ENCODE measurements at places on chromosomes 7 and 10.

GRCh38 chr10:88058750-88059149 is 195.3 kb downstream of the PTEN start:
- no peak for DNase-seq

GRCh38 chr7:143451122-143451521 is 7.9 kb downstream of the TAS2R60 start:
- DNase-seq = no peak

DNA sequence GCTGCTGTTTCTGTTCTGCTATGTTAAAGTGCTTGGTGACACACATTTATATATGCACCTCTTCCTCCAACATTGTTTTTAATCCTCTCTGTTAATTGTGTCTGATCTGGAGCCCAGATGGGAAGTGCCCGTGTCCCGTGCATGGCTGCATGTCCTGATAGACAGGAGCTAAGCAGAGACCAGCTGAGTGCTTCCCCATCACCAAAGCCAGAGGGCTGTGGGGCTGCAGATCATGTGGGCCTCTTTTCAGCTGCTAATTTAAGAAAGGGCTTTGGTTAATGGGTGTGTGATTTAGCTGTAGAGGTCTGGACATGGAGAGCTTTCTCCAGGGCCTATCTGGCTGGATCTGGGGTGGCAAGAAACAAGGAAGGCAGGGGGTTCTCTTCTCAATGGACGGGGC is 96.5 kb upstream of the NPS start:
- no peak for DNase-seq

GRCh38 chr10:29736366-29737073 is 101.7 kb upstream of the SVIL start:
- peak; percentile 44 for DNase-seq

- DNase-seq = no peak
Observed at GRCh38 chr7:33093266-33093665, 15.9 kb downstream of the RP9 start.

DNA sequence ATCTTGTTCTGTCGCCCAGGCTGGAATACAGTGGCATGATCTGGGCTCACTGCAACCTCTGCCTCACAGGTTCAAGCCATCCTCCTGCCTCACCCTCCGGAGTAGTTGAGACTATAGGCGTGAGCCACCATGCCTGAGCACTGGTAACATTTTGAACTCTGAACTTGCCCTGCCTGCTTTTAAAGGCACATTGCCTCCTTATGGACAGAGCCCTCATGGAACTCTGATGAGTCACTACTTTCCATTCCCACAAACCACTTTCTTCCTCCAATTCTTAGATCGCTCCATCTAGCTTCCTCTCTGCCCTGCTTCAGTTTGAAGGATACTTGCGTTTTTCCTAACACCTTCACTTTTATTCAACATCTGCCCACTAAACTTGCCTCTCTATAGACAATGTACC is 38.1 kb downstream of the PRPS1L1 start:
- DNase-seq = no peak

DNA sequence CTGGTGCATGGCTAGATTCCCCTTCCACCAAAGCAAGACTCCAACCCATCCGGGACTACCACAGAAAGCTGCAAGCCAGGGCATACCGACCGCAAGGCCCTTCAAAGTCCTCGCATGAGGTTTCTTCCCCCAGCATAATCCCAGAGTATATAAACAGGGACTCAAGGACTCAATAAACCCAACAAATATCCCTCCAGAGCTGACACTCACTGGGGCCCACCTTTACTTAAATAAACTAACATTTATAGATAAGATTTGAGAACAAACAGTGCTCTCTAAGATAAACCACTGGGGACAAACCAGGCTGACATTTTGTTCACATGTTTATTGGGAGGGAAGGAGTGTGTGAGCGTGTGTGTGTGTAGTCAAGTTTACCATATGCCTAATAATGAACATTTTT is 138.2 kb downstream of the ADAM12 start:
- DNase-seq = no peak

GRCh38 chr10:89120931-89121763 is 86.0 kb downstream of the CH25H start:
- DNase-seq = no peak

GRCh38 chr7:36742911-36743775 is 18.8 kb upstream of the AOAH start:
- no peak for DNase-seq

DNA sequence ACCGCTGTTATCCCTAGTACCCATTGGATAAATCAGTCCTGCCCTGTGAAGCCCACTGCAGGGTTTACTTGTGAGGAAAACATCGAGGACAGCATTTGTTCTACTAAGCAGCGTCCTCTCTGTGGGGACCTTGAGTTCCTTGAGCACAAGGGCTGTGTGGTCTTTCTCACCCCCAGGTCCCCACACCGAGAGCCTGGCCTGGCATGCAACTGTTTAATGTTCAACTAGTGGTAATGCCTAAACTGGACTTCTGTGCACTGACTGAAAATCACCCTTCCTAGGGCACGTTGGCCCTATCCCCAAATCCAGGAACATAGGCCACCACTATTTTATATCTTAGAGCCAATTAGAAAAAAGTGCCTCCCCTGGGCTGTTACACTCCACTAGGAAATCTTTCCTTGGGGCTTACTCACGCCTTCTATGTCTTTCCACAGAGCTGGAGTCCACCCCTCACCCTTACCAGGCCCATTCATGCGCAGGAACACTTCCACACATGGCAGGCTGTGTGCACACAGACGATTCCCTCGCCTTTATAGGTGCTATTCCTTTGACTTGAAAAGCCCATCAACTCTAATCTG is 1.7 kb upstream of the TMEM213 start:
- DNase-seq = no peak

- no peak for DNase-seq
Observed at GRCh38 chr7:105204520-105204919, 184.2 kb downstream of the SRPK2 start.

DNA sequence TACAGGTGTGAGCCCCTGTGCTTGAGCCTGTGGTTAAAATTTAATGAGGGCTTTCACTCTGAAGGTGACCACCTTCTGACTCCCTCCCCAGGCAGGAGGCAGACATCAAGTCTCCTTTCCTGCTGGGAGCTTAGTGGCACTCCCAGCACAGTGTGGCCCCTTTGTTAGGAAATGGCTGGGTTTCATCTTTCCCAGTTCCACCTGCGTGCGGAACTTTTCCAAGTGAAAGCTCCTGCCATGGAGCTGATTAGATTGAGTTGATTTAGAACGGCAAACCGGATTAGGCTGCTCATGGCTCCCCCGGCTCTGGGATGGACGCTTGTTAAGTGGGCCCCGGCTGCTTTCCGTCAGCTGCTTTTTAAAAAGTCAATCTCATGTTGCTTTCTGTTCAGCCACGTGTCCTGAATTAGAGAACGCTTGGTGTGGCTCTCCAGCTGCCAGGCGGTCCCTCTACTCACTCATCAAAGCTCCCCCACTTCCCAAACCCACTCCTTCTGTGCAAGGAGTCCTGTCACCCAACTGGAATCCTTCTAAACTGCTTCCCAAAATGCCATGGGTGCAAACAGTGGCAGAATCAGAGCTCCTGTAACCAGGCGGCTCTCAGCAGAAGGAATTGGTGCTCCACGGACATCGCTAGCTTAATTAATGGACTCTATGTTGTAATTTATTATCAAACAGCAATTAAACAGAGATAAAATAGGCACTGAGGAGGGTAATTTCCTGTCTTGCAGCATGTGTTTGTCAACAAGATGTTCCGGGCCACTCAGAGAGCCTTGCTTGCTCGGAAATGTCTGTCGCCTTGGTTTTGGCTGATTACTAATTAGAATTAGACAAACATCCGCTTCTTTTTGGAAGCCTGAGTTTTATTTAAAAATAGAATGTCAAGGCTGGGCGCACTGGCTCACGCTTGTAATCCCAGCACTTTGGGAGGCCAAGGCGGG is 551.2 kb downstream of the GALNT17 start:
- DNase-seq = no peak

- DNase-seq = no peak
Observed at GRCh38 chr7:41007351-41007751, 695.5 kb downstream of the INHBA start.

DNA sequence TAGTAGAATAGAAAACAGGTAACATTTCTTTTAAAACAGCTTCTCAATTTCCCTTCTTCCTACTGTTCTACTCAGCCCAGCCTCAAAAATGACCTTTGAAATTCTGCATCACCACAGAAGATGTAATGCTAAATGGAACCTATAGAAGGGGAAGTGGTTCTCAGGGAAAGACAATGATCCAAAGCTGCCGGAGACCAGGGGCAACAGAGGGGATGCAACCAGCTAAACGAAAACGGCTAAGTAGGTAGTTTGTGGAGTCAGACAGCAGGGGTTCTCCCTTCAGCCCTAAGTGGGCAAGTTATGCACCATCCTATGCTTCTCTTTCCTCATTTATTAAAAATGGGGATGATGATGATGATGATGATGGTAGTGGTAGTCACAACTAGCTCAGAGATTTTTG is 214.3 kb downstream of the ELMO1 start:
- no peak for DNase-seq

DNA sequence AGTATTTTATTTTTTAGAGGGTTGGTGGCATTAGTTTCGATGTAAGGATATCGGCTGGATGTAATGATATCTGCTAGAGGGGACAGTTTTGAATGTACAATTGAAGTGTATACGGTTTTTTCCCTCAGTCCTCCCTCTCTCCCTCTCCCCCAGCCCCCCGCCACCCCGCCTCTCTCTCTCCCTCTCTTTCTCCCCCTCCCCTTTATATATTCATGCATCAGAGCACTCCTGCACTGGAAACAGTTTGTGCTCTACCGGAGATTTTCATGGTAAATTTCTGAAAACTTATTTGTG is 1.6 kb downstream of the GLCCI1 start:
- DNase-seq = peak; percentile 16

DNA sequence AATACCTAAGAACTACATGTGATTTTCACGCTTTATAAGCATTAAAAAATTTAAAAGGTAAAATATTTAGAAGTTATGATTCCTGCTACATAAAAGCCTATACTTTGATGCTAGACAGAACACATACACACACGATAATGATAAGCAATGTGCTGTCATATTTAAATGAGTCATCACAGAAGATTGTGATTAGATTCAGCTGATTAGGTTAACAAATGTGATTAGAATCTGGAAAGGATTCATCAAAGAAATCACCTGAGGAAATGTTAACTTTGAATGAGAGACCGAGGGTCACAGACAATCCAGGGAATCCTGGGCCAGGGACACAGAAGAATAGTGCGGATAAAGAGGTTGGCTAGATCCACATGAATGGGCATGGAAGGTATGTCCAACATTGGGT is 42.0 kb upstream of the CYP2C18 start:
- no peak for DNase-seq

- DNase-seq = no peak
Observed at GRCh38 chr10:11730779-11731178, 11.4 kb upstream of the ECHDC3 start.

DNA sequence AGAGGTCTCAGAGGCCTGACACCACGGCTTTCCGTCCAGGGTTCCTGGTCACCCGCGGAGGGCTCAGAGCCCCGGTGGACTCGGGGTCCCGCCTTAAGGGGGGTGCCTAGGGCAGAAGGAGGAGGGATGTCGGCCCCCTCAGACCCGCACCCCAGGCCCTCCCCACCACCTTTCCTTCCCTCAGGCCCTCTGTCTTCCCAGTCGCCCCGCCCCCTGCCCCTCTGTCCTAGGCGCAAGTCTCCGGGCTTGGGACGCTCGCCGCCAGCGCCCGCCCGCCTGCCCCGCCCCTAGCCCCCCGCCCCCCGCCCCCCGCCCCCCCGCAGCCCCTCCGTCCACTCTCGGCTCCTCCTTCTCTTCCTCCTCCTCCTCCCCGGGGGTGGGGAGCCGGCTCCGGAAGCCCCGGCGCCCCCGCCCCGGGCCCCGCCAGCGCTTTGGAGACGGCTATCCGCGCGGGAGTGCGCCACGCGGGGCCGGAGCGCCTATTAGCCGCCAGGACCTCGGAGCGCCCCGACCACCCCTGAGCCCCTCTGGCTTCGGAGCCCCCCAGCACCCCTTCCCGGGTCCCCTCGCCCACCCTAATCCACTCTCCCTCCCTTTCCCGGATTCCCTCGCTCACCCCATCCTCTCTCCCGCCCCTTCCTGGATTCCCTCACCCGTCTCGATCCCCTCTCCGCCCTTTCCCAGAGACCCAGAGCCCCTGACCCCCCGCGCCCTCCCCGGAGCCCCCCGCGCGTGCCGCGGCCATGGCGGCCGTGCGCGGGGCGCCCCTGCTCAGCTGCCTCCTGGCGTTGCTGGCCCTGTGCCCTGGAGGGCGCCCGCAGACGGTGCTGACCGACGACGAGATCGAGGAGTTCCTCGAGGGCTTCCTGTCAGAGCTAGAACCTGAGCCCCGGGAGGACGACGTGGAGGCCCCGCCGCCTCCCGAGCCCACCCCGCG is at the start of gene AEBP1:
Gene AEBP1, plus strand, starts transcription at position 423 of the 937 bp plus-strand sequence. Its CDS starts 321 bp downstream, at position 744.
- no peak for DNase-seq

GRCh38 chr10:103786020-103786419 is 69.4 kb downstream of the SH3PXD2A start:
- no peak for DNase-seq

- DNase-seq = no peak
Observed at GRCh38 chr10:92757066-92757710, 67.4 kb downstream of the HHEX start.

GRCh38 chr10:20502903-20503585 is 394.1 kb downstream of the NEBL start:
- no peak for DNase-seq

- no peak for DNase-seq
Observed at GRCh38 chr10:73095481-73096021, 1.1 kb downstream of the P4HA1 start.

DNA sequence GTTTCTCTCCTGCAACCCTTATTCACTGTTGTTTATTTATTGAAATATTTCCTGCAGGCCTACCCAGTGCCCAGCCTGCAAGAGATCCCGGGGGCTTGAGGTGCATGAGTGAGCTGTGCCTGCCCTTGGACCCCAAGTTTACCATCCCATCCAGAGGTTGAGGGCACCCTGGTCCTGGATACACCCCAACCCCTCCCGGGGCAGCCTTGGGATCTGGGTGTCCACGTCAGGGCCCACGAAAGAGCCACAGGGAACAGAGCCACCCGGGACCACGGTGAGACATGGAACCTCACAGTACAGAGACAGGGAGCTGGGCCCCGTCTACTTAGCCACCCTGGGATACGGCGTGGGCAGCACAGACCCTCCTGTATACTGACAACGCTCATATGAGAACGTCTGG is 28.8 kb upstream of the PDGFA start:
- DNase-seq = no peak

- DNase-seq = no peak
Observed at GRCh38 chr10:76150139-76150875, 718.9 kb downstream of the LRMDA start.

- peak; percentile 40 for DNase-seq
Observed at GRCh38 chr7:129949292-129950133, 3.2 kb downstream of the UBE2H start.

GRCh38 chr10:24242562-24242961 is 33.6 kb downstream of the KIAA1217 start:
- no peak for DNase-seq

GRCh38 chr10:52779541-52780390 is 7.2 kb upstream of the MBL2 start:
- DNase-seq = peak; percentile 19

Data from NCI-H2081 (cell line).